Central memory CD8-positive, alpha-beta T cell (primary cell): ENCODE measurements at places on chromosomes 16 and 17.

DNA sequence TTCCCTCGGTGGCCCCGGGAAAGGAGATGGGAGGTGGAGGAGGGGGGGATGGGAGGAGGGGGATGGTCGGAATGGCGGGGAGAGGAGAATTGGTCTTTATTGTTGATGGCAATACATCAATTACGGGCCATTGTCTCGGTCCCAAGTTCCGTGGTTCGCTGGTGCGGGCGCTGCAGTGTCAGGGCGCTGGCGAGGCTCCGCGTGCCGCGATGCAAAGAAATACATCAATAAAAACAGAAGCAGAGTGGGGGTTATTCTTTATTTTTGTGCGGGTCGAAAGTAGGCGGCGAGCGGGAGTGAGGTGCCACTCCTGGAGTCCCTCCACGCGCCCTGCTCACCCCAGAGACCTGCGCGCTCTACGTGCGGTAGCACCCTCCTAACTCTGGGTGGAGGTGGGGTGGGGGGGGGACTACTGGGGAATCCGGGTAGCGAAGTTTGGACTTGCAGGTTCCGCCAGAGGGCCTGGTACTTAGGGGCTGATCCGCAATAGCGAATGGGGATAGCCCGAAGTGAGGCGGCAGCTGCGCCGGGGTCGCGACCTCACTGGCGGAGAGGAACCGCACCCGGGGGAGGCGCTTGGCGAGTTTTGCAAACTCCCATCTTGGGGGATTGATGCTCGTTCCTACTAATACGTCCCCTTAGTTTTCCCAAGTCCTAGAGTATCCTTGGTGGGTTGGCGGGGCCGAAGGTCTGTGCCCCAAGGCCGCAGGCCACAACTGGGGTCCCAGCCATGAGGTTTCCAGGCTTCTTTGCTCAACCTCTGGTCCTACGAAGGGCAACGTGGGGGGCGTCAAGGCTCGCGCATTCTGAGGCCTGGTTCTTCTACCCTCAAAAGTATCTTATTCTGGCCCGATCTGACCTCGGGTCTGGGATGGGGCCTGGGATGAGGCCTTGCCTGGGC is 3.5 kb upstream of the SALL1 start:
- DNase-seq, result no peak

- no peak for DNase-seq
Observed at GRCh38 chr17:66523378-66524200, 221.2 kb downstream of the PRKCA start.

DNA sequence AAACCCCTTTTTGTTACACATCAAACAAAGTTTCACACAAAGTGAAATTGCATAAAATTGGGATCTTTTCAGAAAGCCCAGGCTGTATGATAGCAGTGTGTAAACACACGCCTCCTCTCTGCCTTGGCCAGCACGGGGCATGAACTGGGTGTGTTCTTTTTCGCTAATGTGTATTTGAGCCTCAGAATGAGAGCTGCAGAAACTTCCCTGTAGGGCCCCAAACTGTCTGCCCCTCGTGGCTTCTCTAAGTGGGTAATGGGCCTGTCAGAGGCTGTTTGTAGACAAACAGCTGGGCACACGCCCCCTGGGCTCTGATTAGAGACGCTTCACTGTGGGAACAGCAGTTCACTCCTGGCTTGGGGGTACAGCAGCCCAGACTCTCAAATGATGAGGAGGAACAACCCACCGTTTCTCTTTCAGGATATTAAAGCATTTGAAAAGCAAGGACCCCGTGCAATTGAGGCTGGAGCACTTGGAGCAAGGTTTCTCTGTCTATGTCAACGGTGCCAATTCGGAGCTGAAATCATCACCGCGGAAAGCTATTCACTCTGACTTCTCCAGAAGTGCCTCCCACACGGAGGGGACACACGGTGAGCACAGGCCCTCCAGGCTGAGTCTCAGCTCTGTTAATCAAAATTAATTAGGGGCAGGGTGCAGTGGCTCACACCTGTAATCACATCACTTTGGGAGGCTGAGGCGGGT is 78.4 kb downstream of the KATNIP start:
- DNase-seq, result no peak

DNA sequence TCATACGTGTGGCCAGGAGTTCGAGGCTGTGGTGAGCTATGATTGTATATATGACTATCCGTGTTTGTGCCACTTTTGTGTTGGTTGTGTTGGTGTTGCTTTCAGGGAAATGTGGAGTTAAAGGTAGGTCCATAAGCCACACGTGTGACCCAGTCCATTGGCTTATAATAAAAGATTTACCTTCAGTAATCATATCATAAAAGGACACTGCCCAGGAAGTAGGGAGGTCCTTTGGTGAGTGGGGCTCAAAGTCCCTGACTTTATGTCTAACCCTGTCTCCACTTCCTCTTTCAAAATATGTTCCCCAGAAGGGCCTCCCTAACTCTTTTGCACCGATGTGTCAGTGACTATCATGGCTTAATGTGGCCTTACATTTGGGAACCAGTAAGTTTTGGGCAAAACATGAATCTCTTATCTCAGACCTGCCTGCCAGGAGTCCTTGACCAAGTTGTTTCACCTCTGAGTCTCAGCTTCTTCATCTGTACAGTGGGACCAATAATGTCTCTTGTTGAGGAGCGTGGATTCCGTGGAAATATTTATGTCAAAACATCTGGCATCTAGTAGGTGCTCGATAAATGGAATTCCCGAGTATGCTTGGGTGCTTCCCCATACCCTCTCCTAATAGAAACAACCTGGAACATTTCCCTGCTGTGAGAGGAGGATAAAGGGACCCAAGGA is 4.8 kb downstream of the TNP2 start:
- DNase-seq, result no peak

- no peak for DNase-seq
Observed at GRCh38 chr16:10558746-10559641, 21.4 kb downstream of the EMP2 start.

DNA sequence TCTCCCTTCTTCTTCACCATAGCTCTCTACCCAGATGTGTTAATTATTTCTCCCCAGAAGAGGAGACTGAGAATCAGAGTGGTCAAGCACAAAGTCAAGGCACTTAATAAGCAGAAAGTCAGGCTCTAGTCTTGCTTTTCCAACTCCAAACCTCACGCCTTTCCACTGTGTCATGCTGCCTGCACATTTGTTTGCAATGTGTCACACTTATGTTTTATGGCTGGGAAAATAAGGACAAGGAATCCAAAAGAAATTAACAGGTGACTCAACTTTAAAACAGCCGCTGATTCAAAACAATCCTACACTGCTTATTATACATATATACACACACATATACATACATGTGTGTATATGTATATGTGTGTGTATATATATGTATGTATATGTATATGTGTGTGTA is 255.7 kb upstream of the DYNLRB2 start:
- DNase-seq, result no peak

GRCh38 chr17:2264067-2264860 is 39.3 kb downstream of the SMG6 start:
- no peak for DNase-seq

GRCh38 chr16:10256784-10257641 is 74.8 kb upstream of the GRIN2A start:
- DNase-seq, result no peak

DNA sequence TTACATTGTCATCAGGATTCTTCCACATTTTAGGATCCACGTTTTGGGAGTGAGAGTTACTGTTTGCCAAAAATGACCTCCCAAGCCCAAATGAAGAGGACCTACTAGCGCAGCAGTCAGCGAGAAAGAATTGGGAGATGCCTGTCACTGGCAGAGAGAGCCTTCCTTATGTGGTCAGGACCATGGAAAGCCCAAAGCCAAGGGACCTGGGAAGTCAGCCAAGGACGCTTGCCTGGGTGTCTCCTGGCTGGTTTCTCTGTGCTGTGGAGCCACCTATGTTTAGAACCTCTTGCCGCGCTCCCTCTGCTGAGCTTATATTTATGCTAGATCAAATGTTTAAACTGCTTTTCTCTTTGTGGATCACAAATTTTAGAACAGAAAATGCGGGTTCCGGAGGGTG is 24.9 kb upstream of the RHBDL3 start:
- no peak for DNase-seq

DNA sequence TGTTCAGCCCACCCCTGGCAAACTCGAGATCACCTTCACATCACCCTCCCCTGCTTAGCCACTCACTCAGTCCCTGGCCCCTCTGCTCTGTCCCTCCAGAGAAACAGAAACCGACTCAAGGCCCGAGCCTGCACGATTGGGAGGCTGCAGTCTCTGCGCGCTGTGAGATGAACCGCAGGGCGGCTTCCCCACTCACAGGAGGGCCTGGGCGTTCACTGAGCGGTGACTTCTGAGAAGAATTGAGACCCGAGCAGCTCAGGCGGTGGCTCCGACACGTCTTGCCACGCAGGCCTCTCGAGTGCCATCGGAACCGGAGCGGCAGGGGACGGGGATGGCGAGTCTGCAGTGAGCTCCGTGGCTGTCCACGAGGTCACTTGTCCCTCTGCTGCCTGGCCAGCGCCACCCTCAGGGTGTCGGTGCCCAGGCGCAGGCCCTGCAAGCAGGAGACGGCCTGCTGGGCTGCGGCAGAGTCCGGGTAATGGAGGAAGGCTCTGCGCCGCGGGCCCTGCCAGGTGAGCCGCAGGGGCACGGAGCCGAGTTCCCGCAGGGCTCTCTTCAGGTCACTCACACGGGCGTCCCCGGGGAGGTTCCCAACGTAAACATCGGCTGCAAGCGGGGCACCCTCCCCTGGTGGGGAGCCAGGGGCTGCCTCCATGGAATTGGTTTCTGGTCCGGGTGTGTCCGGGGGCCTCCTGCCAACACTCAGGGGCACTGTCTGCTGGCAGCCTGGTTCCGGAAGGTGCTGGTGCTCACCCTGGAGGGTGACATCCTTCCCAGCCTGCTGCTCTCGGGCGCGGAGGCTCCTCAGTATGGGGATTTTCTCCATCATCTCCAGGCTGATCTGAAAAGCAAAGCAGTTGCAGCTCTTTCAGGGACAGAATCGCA is 21.6 kb downstream of the FOXF1 start:
- DNase-seq, result no peak

DNA sequence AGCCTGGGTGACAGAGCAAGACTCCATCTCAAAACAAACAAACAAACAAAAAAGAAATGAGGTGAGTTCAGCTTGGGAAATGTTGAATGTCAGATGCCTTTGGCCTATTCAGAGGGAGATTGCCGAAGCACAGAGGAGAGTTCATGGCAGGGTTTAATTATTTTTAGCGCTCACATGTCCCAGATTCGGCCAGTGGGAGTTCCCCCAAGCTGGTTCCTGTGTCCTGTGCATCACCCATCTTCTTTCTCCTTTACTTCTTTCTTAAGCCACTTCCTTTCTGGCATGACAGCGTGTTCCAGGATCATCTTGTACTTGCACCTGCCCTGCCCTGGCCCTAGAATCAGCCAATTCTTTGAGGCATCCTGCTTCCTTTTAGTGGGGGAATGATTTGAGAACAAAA is 9.2 kb downstream of the MPV17L start:
- no peak for DNase-seq

DNA sequence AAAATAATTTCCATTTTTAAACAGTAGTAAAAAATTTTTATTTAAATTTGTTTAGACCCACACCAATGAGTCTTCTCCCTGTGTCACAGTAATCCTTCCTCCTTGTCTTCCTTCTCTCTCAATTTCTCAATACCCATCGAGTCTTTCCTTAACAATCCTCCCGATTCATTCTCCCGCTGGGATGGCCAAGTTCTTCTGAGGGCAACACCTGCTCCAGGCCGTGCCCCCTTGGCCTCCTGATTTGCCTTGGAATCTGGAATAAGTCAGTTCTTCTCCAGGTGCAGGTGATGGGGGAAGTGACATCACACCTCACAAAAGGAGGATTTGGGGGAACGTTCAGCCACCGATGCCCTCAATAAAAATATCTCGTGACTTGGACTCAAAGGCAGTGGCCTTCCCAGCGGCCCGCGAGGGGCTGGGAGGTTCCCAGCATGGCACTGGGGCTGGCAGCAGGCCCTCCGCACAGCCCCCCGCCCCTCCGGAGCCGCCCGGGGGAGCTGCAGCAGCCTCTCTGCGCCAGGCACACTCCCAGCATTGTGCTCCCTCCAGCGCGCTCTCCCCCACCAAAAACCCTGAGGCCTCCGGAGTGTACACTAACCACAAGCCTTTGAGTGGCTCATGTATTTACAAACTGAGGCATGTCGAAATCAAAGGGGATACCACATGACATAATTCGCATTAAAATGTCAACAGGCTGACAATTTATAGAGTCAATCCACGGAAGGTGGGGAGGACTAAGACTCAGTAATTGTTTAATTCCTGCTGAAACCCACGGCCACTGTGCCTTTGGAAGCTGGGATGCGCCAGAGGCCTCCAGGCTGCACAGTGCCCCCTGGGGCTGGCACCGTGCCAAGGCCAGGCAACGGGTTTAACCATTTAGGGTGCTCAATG is 120.5 kb downstream of the ZFHX3 start:
- DNase-seq, result no peak

GRCh38 chr17:28811651-28812090 is 30.9 kb downstream of the FAM222B start:
- no peak for DNase-seq

- DNase-seq, result no peak
Observed at GRCh38 chr17:56347639-56348038, 194.4 kb downstream of the ANKFN1 start.

- no peak for DNase-seq
Observed at GRCh38 chr17:15106540-15106939, 158.6 kb downstream of the PMP22 start.

- DNase-seq, result no peak
Observed at GRCh38 chr16:75580-76501, 2.2 kb upstream of the MPG start.

GRCh38 chr16:82675300-82675699 is 48.5 kb downstream of the CDH13 start:
- no peak for DNase-seq

GRCh38 chr17:44688675-44689476 is 700 bp downstream of the CCDC43 start:
- DNase-seq, result no peak

- no peak for DNase-seq
Observed at GRCh38 chr16:23781176-23781575, 26.4 kb downstream of the CHP2 start.

GRCh38 chr17:71995590-71995989 is 125.2 kb upstream of the SOX9 start:
- no peak for DNase-seq
